ENCODE measurements at places on chromosomes 16 and 17.

GRCh38 chr16:68711421-68712139 is 25.5 kb upstream of the CDH1 start:
- no peak for DNase-seq

DNA sequence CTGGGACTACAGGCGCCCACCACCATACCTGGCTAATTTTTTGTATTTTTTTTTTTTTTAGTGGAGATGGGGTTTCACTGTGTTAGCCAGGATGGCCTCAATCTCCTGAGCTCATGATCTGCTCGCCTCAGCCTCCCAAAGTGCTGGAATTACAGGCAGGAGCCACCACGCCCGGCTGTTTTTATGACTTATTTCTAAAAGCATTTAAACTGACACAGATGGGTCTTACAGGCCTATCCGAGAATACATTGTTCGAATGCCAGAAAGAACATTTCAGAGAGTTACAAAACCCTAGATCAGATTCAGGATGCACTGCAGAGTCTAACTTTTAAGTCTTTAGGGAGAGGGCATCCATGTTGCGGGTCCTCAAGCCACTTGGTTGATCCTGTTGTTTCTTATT is 234.7 kb upstream of the MAF start:
- DNase-seq: no peak

- no peak for DNase-seq
Measured at GRCh38 chr16:26058326-26058725, 366.6 kb downstream of the HS3ST4 start.

- no peak for DNase-seq
Measured at GRCh38 chr17:66378296-66378695, 75.9 kb downstream of the PRKCA start.

DNA sequence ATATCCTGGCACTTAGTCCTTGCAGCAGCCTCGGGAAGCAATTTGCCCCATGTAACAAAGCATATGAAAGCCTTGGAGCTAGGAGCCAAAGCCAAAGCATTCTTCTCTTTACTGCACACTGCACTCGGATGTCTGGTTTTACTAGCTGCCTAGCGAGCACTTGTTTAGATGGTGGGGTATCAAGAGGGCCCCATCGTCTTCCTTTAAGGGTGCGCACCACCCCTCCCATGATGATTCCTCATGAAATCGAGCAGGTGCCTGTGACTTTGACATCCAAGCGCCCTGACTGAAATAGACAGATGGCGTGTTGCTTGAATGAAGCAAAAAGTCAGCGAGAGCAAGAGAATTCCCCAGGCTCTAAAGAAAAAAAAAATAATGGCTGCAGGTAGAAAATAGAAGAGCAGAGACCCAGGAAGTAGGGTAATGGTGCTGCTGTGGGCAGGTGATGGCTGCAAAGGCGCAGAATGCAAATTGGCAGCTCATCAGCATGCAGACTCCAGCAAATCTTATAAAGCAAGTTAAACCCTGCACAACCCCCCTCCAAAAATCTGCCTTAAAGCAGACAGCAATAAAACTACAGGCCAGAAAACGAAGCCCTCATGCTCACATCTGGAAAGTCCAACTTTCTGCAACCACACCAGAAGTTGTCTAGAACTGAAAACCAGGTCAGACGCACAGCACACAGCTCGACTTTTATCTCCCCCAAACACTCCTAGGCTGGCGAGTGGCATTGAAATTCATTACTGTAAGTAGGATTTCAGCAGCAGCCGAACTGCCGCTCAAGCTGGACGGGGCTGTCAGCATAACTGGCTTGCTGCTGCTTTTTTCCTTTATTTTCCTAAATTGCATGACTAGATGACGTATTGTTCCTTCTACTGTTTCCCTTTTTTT is 384.3 kb downstream of the RBFOX1 start:
- DNase-seq: no peak

GRCh38 chr17:54754560-54754959 is 146.1 kb upstream of the TOM1L1 start:
- no peak for DNase-seq

- DNase-seq: no peak
Measured at GRCh38 chr16:65781363-65781762, 585.1 kb upstream of the CDH5 start.

- DNase-seq: no peak
Measured at GRCh38 chr17:40588552-40588951, 23.3 kb upstream of the CCR7 start.

GRCh38 chr17:280901-281300 is 71.7 kb downstream of the RPH3AL start:
- DNase-seq: no peak

GRCh38 chr17:69425978-69426377 is 11.5 kb downstream of the MAP2K6 start:
- DNase-seq: no peak

DNA sequence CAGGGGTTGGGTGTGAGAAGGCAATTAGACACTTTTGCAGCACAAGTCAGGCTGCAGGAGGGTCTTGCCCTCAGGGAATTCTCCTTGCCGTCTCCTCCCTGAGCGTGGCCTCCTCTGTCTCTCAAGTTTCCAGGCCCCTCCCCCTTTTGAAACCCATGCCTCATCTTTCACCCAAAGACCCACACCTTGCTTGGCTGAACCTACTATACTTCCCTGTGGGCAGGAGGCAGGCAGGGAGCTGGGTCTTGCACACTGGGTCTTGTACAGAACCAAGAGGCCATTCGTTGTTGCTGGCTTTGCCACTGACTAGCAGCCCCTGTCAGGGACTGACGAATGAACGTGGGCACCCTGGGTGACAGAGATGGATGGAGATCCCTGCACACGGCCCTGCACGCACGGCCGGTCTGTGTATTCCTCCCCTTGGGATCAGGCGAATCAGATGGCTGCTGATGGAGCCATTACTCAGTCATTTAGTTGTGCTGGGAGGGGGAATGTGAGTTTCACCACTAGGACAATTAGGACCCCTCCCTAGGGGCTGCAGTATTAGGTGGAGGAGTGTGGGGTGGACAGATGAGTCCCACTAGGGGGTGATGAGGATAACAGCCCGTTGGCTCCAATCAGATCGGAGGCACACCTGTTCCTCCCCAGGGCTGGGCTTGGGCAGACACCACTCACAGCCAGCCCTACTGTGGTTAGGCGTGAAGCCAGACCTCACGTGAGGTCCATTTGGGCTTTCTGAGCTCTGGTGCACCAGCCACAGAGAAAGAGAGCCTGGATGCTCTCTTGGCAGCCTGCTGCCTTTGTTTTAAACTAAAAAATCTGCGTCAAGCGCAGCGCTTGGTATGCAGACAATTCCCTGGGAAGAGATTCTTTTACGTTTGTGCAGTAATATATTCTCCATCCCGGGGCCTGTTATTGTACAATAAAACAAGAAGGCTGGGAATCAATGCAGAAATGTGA is 167.7 kb upstream of the WSCD1 start:
- DNase-seq: no peak

GRCh38 chr17:7407485-7408251 is at the start of gene NLGN2:
TSS of gene NLGN2 (plus strand) at chr17:7407845. CDS start at chr17:7408256, 411 bp downstream.
- DNase-seq: no peak

DNA sequence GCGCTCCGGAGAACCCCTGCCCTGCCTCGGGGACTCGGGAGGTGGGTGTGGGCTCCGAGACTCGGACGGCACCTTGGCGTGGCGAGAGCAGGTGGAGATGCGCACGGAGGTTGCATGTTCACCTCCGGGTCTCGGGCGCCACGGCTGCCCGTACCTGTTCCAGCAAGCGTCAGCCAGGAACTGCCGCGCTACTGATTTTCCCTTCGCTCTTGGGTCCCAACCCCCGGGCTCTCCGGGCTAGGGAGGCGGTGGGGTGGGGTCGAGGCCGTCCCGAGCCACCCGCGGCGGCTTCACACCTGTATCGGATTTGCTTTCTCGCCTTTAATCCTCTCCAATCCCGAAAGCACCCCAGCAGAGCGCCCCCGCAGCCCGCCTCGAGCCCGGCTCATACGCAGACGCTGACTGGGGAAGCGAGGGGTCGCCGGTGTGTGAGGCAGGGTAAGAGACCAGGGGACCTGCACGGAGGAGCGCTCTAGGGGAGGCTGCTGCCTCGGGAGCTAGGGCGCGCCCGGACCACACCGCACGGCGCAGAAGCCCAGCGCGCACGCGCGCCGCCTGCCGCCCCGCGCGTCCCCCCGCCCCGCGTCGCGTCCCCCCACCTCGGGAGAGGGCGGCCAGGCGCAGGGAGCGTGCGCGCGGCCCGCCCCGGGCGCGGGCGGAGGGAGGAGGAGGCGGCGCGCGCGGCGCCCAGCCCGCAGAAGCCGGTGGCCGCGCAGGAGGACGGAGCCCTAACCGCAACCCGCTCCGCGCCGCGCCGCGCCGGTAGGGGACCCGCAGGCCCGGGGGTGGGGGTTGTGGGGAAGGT is at the start of gene DUSP14:
Gene DUSP14 (plus strand): TSS at position 695 of the 805 bp plus-strand sequence. CDS start 22,382 bp downstream, outside the sequence.
- peak; percentile 70 for DNase-seq

- DNase-seq: no peak
Measured at GRCh38 chr16:81666113-81666512, 113.0 kb upstream of the PLCG2 start.

GRCh38 chr17:43595466-43595865 is 49.3 kb upstream of the ETV4 start:
- no peak for DNase-seq

DNA sequence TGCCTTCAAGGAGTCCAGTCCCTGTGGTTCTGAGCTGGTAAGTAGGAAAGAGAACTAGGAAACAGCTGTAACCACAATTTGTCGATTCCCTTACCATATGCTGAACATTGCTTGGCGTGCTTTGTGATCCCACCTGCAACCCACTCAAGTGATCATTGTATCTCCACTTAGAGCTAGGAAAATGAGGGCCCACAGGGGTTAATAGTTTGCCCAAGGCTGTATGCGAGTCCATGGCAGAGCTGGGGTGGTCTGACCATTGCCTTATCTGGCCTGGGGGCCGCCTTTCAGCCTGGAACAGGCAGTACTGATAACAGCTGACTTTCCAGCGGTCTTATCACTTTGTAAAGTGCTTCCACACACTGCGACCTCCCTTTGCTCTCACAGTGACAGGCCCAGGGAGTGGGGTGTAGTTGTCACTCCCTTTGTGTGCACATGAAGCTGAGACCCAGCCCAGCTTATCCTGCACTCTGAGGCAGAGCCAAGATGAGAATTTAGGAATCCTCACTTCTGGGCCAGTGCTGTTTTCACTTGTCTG is 9.8 kb downstream of the MYL4 start:
- DNase-seq: no peak

GRCh38 chr17:44361292-44362260 is 2.1 kb downstream of the FAM171A2 start:
- no peak for DNase-seq

GRCh38 chr16:73051961-73052360 is 4.0 kb upstream of the ZFHX3 start:
- DNase-seq: no peak

- peak; percentile 64 for DNase-seq
Measured at GRCh38 chr17:80891397-80892018, 100.1 kb upstream of the CHMP6 start.

DNA sequence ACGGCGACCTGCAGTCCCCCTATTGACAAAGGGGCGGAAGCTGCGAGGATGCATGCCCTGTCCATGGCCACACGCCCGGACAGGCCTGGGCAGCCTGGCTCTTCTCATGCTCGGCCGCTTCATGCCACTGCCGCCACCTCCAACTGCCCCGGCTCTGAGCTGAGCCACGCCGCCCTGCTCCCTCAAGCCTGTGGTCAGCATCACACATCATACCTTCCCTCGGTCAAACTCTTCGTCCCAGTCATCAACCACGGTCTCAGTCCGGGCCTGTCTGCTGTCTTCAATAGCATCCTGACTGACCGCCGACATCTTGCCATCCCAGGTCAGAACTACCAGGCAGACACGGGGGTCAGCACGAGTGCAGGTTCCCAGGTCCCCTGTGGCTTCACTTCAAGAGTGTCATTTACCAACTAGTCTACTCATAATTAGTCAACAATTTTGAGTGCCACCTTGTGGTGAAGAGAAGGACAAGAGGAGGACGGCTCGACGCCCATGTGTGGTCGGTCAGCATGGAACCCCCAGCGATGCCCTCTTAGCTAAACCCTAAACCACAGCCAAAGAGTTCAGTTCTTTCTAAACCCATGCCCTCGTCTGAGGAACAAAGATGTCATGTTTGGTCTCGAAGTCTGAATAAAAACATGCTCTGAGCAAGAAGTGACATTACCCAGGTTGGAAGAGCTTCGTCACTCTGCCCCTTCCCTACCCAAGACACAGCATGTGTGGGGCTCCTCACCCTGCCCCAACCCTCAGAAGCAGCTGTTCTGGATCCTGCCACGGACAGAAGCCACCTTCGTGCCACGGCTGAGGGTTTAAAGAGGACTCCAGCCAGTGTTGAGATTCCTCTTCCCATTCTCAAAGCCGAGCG is 16.9 kb upstream of the CYTH1 start:
- DNase-seq: no peak

DNA sequence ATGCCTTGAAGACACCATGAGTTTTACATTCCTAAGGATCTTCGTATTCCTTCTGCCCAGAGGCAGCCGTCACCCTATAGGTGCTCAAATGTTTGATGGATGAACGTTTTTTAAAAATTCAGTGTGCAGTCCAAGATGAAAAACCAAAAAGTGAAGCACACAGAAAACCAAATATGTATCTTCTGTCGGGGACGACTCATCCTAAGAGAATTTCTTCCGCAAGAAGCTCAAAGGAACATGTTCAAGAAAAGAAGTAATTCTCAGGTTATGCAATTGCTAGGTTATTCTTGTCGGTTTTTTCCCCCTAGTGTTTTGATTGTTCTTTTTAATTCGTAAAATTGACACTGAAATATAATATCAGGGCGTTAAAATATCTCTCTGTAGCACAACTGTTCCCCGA is 1.4 kb downstream of the CENPV start:
- DNase-seq: no peak

DNA sequence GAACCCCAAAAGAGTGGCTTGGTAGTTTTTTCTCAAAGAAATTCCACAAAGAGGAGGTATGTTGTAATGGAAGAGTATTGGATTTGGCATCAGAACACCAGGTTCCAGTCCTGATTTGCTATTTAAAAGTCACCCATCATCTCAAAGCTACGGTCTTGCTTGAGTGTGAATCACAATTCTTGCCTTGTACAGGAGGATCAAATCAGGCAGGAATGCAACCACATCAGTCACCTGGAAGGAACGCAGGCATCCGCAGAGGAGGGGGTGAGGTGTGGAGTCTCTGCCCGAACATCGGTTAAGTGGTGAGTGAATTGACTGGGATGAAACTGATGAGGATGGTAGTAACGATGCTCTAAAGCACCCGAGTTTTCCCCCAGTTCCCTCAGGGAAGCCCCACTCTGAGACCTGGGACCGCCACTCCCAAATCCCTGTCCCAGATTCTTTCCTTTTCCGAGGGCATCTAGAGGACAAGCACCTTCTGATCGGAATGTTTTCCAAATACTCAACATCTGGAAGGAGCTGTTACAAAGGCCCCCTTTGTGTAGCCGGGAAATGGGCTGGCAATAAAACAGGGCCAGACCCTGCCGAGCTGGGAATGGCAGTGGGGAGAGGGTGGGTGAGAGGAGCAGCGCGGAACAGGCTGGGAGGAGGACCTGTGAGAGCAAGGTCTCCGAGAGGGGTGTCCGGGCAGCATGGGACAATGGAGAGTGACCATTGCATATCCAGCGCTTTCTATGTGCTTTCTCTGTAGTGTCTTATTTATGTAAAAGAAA is 469.6 kb downstream of the SLC39A11 start:
- no peak for DNase-seq

Measured in muscle of arm (tissue), 14 donors.